ENCODE measurements at places on chromosomes 5 and 9.

DNA sequence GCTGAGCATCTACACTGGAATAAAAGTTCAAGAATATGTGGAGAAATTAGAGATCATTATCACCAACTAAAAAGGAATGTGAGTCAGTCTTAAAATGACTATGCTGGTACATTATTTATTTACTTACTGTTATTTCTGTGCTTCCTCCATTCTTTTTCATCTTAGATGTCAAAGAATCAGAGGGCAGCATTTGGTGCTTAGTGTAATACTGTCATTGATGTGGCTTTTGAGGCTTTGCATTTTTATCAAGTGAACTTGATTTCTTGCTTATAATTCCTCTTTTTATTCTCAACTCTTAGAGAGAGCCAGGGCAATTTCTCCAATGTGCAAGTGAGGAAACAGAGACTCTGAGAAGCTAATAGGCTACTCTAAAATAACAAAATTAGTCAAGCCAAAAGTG lies 163.7 kb upstream of the TRPC7 start:
- DNase-seq = no peak

- no peak for DNase-seq
Observed at GRCh38 chr5:149156435-149157083, 15.3 kb downstream of the ABLIM3 start.

GRCh38 chr9:130254747-130255630 lies 10.6 kb upstream of the HMCN2 start:
- DNase-seq = no peak

DNA sequence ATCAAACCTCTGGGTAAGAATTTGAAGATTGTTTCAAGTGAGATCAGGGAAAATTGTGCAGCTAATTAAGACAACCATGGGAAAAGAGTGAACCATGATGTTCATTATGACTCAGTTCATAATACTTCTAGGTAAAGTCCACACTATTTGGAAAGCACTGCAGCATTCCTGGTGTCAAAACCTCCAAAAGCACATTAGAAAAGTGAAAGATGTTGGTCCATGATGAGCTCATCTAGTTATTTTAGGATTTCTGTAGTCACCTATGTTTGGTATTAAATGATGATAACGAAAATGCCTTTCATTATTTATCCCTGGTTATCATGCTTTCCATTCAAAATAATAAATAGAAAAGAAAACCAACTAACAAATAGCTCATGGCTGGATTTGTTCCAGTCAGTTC lies 49.1 kb downstream of the PTCD2 start:
- no peak for DNase-seq

DNA sequence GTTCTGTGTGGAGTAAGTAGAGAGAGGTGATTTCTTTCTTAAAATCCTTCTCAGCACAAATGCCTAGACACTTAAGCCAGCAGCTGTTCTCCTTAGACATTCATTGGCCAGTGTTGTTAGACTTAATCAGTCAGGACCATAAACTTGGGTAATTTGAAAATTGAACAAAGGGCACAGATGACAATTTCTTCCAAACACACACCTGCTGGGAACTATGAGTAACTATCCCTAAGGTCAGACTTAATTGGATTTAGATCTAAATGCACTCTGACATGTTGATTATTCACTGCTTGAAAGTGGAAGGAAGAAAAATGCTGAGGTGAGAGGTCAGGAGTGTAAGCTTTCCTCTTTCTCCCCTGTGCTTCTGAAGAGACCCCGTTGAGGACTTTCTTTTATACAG lies 1083.7 kb upstream of the DMAC1 start:
- DNase-seq = no peak

DNA sequence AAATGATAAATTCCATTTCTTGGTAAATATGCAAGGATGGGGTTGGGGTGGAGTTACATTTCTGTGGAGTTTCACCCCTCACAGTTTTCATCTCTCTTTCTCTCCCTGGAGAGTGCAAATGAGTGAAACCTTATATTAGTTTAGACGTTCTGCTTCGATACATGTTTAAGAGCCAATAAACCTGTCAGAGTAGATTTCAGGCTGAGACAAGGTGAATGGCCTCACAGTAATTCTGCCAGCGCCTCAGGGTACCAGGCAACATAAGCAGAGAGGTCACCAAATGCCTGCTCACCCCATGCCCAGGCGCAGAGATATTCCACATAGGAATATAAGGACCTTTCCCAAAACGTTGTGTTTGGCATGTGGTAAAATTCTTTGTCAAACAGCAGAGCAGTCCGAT lies 154.9 kb upstream of the VLDLR start:
- DNase-seq = peak; percentile 43

- DNase-seq = no peak
Observed at GRCh38 chr9:93960971-93961841, 6.1 kb upstream of the BARX1 start.

DNA sequence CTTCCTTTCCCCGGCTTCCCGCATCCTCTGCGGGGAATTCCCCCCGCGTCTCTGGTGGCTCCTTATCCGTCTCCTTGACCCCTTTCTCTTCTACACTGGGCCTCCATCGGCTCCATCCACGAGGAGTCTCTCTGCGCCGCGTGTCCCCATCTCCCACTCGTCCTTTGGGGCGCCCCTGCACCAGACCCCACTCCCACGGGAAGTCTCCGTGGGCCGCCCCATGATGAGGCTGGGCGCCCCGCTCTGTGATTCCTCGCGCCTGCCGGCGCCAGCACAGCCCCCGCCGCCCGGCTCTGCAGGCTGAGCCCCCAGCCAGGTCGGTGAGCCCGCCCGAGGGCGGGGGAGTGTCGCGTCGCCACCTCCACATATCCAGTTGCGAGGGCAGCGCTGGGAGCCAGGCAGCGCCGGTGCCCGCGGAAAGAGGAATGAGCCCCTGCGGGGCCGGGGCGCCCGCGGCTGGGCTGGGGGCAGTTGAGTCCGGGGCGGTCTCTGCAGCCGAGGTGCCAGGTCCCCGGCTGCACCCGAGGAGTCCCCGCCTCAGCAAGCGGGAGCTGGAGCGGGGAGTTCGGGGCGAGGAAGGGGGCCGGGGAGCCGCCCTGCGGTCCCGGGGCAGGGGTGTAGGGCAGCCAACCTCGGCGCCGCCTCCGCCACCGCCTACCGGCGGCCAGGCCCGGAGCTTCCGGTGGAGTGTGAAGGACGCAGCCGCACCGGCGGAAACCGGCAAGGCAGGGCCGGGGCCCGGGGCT lies 2.1 kb upstream of the TRAF1 start:
- DNase-seq = peak; percentile 74

DNA sequence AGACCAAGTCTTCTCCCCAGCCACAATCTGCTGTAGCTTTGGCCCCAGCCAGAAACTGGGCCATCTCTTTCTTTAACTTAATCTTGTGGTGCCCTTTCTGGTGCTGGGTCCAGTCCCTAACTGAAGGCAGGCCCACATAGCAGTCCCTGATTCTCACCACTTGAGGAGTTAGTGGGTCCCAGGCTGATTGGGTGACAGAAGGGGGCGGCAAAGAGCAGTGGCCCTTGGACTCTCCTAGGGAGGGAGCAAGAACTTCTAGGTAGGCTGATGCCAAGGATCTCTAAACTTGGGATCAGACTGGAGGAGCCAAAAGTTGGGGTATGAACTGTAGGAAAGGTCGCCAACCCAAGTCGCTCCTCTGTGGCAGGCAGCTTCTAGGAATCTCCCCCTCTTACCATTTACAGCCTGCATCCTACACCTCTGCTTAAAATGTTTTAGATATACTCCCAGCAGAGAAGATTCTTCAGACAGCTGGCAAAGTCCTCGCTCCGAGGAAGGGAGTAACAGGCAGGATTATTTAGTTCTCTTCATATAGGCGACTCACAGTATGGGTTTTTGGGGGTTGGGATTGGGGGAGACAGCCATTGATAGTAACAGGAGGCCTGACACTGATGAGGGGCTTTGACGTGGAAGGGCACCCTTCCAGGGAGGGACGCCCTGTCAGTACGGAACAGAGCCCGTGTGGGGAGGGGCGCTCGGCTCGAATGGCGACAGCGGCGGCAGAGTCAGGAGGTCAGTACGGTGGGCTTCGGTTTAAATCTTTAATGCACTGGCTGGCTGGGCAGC lies 2.0 kb upstream of the CCL27 start:
- DNase-seq = peak; percentile 81

GRCh38 chr5:122435234-122435633 lies 123.2 kb downstream of the SNCAIP start:
- no peak for DNase-seq
